ENCODE measurements at places on chromosomes 13 and 19. TPM values are rescaled to one million over a fixed set of nuclear protein-coding genes. Genes with fewer than 3 reads are reported as not detected.

The PLIN5 gene
- polyA plus RNA-seq = 1.8 TPM

The TNFRSF19 gene
- 83.8 TPM for polyA plus RNA-seq

The MATK gene
- polyA plus RNA-seq = 2.7 TPM

The MCEMP1 gene
- 0.69 TPM for polyA plus RNA-seq

The RNF225 gene
- not detected for polyA plus RNA-seq

The PLIN4 gene
- 0.90 TPM for polyA plus RNA-seq

The KMT2B gene
- 40.3 TPM for polyA plus RNA-seq

The ZNF568 gene
- 26.9 TPM for polyA plus RNA-seq
